Stimulated activated CD8-positive, alpha-beta memory T cell treated with anti-CD3 and anti-CD28 coated beads, Interleukin-4, amount 100 ng/mL, for 1 hour (primary cell): ENCODE measurements at places on chromosomes 12 and 14.

DNA sequence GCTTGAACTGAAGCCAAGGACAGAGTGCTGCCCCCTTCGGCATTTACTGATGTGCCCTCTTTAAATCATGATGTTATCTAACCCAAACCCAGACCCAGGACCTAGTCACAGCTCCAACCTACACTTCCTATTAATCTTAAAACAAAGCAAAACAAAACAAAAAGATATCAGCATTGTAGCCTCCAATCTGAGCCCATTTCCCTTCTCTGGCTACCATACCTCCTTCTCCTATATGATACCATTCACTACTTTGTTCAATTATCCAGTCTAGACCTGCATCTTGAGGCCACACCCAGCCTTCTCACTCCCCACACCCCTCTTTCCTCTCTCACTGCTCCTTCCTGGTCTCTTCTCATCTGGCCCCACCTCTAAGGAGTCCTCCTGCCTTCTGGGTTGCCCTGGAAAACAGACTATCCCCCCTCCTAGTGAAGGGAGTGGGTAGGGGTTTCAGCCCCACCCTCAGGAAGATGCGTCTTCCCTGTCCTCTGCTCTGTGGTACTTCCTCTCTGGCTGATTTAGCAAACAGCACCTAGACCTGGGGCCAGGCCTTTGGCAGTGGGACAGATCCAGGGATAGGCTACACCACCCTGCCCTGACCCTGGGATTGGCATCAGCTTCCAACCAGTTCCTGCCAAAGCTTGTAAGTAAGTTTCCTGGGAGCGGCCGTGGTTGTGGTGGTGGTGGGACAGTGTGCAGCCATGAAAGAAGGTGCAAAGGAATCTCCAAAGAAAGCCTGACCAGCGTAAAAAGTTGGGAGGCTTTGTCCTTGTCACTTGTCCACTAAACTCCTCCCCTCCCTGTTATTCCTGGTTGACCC, 3.3 kb downstream of the LTB4R start:
- DNase-seq, result no peak

DNA sequence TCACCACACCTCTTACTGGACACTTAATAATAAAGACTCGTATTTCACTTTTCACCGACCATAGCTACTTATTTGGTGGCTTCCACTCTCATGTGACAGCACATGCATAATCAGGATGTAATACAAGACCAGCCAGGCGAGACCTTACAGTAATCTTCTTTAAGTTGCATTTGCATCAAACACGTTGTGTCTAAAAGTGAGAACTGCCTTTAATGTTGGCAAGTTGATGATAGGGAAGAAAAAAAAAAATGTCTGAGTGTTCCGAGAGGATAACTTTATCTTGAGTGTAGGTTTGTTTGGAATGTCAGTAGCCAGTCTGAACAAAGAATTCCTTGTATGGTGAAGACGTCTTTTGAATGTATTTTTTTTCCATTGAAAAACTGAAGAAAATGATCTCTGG, 440.4 kb downstream of the ADAMTS20 start:
- DNase-seq, result no peak

- no peak for DNase-seq
These were observed 11.0 kb upstream of the HHIPL1 start for GRCh38 chr14:99633918-99634317.

GRCh38 chr12:105861227-105861626, 277.5 kb downstream of the NUAK1 start:
- no peak for DNase-seq

- no peak for DNase-seq
These were observed 212.5 kb downstream of the TBX5 start for GRCh38 chr12:114193474-114193873.

GRCh38 chr14:102418853-102419240, 56.1 kb downstream of the TECPR2 start:
- DNase-seq, result no peak

DNA sequence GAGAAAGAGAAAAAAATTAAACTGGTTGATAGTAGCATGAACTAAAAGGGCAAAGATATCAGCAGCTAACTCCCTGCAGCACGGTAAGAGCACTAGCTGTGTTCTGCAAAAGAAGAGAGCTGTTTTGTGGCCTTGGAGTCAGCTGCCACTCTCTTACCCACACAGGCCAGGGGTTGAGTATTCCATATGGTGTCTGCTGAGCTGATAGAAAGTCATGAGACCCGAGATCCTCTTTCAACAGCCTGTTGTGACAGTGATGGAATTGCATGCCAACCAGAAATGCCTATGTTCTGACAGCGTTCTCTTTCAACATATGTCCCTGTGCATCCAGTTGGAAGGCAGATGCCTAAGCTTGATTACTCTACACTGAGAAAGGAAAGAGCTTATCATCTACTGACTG, 39.9 kb downstream of the TMTC1 start:
- DNase-seq, result no peak

DNA sequence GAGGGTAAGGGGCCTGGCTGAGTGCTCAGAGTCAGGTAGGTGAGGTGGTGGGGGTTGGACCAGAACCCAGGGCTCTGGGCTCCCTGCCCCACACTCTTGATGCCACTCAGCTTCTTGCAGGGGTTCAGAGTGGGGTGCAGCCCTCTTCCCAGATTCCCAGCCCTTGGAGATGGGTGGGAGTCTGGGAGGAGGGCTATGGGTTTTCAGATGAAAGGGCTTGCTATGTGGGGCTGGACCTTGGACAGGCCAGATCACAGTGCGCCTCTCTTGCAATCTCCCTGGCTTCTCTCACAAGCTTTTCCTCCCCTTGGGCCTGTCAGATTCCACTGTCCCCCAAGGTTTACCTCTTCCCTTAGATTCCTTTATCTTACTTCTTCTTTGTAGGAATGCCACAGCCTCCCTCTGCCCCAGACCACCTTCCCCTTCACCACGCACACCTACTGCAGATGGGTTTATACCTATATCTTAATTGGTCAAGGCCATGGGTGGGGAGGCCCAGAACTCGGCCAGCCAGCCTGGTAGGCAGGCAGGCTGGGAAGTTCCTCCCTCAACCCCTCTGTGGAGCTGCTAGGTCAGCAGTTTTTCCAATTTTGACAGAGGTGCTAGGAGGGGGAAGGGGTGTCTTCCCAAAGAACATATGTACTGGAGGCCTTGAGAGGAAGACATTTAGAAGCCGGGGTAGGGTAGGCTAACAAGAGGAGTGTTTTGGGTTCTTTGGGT, 1.4 kb downstream of the NYNRIN start:
- DNase-seq, result no peak

DNA sequence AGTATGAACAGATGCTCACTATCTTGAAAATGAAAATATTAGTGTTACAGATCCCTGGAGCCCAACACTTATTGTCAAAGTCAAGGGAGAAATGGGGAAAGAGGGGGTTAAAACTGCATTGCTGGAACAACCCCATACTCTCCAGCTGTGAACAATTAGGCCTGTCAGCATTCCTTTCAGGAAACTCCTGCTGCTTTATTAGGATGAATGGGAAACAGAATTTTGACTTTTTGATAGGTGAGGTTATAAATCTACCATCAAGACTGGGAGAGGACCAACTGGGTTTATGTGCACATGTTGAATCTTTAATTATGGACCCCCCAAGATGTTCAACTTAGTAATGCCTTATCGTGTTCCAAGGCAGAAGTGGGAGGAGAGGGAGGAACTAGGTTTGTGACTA, 85.0 kb downstream of the TMTC1 start:
- DNase-seq, result no peak

GRCh38 chr12:65204886-65205525, 35.6 kb downstream of the LEMD3 start:
- no peak for DNase-seq

DNA sequence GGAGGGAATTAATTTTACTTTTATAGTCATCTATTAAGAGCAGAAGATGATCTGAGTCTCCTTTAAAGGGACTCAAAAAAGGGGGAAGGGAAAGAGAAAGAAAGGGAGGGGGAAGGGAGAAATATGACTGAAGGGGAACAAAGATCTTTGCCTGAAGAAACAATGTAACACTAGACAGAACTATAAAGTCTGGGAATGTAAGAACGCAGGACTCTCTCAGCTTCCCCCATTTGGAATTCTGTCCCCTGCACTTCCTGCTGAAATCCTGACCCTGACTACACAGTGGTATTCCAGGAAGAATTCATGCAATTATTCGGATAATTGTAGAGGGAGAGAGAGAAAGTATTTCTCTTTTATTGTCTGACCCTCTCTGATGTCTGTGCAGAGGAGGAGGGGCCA, 8.6 kb upstream of the HOXC11 start:
- no peak for DNase-seq

DNA sequence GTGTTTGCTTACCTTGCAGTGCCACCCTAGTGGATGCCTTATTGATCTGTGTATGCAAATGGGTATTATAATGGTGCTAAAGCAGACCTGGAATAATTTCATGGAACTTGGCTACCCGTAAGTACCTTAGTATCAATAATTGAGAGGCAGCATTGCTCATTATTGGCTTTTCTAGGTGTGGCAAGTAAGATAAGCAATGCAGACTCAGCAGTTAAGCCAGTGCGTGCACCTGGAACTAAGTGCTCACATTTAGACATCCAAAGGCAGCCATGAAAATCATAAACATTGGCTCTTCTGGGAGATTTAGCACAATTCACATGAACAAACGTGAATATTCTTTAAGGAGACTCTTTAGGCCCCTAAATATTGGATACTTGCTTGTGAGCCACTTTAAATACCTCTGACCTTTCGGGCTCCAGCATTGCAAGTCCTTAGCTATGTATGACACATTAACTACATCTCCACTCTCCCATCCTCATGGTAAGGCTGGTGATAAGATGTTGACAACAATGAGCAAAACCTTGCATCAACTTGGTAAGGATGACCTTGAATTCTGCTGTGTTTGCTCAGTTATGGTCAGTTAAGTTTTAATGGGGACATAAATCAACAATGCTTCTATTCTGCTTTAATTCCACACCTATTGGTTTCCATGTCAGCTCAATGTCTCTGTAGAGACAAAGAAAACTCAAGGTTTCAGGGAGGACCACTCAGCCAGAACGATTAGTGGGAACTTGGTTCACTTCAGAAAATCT, 112.0 kb downstream of the SLC5A8 start:
- no peak for DNase-seq

DNA sequence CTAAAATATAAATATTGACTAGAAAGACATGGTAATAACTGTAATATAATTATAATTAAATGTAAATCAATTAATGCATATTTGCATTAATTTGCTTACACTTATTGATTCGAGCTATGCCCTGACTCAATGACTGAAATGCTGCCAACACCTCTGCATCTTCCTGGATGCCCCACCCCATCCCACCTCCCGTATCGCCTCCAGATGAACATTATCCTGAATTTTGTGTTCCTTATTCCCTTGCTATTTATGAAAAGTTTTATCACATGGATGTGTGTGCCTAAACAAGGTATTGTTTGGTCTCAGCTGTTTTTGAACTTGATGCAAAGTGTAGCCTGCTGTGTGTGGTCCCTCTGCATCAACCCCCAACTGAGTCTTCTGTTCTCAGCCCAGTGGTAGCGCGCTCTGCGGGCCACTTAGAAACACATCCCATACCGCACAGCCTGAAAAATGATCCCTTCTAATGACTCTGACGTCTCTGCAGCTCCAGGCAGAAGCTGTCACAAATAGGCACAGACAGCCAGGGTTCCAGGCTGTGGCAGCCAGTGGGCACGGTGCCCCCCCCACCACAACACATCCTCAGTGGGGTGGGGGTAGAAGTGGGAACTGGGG, 96.5 kb downstream of the PRMT8 start:
- no peak for DNase-seq

- DNase-seq, result no peak
These were observed 37.0 kb downstream of the DTX1 start for GRCh38 chr12:113093409-113094101.

- no peak for DNase-seq
These were observed 3.6 kb downstream of the SLC48A1 start for GRCh38 chr12:47776471-47777143.

DNA sequence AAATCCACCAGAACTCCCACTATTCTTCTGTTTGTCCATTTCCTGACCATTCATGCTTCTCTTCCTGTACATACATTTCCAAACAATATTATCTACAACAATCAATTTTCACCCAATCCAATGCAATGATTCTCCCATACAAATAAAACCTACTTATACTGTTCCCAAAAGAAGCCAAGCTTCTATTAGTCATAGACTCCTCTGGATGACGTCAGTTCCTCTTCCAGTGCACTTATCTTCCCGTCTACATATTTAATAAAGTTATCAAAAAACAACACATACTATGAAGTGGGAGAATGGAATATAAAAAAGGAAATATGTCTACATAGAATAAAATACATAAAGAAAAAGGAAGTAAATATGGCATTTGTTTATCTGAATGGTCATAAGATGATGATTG, 165.4 kb downstream of the FOXG1 start:
- DNase-seq, result no peak

- no peak for DNase-seq
These were observed 223.2 kb downstream of the MED13L start for GRCh38 chr12:116054280-116054679.

DNA sequence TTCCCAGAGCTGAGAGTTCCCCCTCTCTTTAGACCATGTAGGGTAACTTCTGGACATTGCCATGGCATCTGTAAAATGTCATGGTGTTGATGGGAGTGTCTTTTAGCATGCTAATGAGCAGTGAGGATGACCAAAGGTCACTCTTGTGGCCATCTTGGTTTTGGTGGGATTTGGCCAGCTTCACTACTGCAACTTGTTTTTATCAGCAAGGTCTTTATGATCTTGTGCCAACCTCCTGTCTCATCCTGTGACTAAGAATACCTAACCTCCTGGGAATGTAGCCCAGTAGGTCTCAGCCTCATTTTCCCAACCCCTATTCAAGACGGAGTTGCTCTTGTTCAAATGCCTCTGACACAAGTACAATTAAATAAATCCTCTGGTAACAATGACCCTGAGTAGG, 244.4 kb downstream of the NEDD1 start:
- DNase-seq, result no peak

GRCh38 chr14:36268121-36268520, 52.3 kb downstream of the MBIP start:
- no peak for DNase-seq

DNA sequence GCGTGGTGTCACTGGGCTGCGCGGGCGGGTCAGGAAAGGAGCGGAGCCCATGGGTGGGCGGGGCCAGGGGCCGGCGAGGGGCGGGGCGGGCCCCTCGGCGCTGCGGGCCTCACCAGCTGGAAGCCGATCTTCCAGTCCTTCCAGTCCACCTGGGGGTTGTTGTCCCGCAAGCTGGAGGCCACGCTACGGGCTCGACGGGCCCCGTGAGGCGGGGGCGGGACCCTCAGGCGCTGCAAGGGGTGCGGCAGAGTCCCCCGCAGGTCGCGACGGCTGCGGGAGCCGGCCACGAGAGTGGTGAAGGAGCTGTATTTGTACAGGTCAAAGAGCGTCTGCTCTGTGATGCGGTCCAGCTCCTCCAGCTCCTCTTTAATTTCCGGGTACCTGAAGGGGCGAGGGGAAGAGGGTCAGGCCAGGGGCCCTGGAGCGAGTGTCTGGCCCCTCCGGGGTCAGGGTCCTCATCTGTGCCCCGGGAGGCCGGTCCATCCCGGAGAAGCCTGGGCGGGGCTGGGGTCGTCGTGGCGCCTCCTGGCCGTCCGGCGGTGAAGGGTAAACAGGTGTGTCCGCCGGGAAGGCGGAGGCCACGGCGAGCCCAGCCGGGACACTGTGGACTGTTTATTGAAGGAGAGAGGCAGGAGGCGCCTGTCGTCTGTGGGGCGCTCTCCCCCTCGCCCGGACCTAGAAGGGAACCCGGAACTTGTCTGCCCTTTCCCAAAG, 11.9 kb downstream of the SCNN1A start:
- DNase-seq, result peak; percentile 33

GRCh38 chr12:64172143-64172970, 49.7 kb downstream of the KICS2 start:
- no peak for DNase-seq
